HT1080 (cell line): ENCODE measurements at places on chromosomes 6 and 20. TPM values are rescaled to one million over a fixed set of nuclear protein-coding genes. Genes with fewer than 3 reads are reported as not detected.

Gene MLN
- total RNA-seq: not detected in 2 replicates

Gene CST4
- total RNA-seq: not detected in 2 replicates

Gene RPL7L1
- 139 and 142 TPM in 2 replicates for total RNA-seq

Gene CCDC170
- total RNA-seq: not detected in 2 replicates

GRCh38 chr20:10790013-10790412, 116.2 kb upstream of the JAG1 start:
- no peak for DNase-seq

DNA sequence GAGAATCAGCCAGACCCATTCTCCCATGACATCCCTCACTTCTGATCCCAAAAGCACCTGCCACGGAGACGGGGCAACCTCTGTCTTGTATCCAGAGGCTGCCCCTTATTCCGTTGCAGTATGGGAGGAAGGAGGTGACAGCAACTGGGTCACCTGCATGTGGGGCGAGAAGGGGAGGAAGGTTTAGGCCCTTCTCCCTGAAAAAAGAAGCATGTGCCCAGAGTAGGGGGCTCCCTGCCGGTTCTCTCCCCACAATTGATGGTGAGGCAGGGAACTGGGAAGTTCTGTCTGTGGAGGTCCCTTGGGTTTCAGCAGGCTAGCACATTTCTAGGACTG, 49.3 kb upstream of the FANCE start:
- no peak for DNase-seq

DNA sequence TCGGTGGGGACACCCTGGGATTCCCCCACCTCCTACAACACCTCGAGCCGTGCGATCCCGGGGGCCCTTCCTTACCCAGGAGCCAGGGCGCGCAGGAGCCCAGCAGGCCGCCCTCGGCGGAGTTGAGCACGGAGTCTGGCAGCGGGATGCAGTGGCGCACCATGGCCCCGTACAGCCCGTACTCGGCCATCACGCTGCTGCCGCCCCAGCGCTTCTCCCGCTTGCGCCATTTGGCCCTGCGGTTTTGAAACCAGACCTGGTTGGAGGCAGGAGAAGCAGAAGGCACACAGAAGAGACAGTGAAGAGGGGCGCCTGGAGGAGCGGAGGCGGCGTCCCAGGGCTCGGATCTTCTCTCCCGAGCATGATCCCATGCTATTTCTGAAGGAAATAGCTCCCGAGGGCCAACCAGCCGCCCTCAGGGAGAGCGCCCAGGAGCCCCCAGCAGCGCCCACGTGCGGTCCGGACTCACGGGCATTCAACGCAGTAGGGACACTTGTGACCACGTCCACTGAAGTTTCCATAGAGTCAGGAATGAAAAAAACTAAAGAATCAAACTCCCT, 4.3 kb downstream of the VSX1 start:
- no peak for DNase-seq

- DNase-seq: no peak
These were observed 35.6 kb upstream of the LAMP5 start for GRCh38 chr20:9478771-9479170.
